ENCODE measurements at places on chromosomes 7 and 10.

- DNase-seq = no peak
These were observed 21.6 kb upstream of the LAMB1 start for GRCh38 chr7:108024538-108024937.

DNA sequence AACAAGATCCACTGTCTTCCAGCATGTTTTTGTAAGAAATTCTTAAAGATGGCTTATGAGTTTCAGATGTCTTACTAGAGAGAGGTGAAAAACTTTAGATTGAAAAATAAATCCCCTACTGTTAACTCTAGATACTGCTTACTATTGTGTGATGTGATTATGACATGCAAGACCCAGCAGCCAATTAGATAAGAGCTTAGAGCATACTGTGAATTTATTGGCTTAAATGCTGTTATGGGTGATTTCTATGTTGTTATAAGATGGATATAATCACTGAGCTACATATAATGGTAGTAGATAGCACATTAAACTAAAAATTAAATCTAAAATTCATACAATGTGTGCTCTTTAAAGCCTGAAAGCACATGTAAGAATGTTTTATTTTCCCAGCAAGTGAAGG lies at the start of gene RNF133:
TSS of gene RNF133 (minus strand) at position 101 of the 400 bp plus-strand sequence. CDS start 199 bp downstream, outside the sequence.
- no peak for DNase-seq

DNA sequence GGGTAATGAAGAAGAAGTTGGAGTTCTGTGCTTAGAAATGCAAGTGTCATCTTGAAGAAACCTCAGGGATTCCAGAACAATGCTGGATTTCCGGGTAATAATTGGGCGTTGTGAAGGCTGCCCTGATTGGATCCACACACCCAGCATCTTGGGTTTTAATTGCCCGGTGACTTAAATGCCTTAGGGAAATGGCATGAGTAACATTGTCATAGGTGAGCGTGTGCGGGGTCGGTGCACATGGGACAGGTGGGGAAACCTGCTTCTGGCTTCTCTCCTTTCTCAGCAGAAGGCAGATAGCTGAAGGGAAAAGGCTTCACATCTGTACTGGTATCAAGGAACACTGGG lies 15.2 kb upstream of the CAMK1D start:
- no peak for DNase-seq

GRCh38 chr7:150374472-150374871 lies 4.7 kb upstream of the ZNF775 start:
- no peak for DNase-seq

DNA sequence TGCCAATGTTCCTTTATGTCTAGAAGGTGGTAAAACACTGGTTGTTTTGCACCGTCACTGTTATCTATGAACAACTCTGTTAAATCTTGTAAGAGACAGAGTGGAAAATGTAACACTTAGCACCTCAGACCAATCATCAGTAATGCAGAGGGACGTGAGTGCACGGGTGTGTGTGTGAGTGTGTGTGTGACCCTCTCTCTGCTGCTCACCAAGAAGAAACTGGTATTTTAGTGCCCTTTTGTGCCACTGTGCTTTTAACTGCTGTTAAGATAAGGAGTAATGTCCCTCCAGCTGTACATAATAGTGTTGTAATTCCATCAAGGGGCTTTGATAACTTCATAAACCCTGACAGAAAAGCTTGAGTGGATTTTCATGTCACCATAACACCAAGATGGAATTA lies 130.1 kb downstream of the CREB5 start:
- DNase-seq = no peak

DNA sequence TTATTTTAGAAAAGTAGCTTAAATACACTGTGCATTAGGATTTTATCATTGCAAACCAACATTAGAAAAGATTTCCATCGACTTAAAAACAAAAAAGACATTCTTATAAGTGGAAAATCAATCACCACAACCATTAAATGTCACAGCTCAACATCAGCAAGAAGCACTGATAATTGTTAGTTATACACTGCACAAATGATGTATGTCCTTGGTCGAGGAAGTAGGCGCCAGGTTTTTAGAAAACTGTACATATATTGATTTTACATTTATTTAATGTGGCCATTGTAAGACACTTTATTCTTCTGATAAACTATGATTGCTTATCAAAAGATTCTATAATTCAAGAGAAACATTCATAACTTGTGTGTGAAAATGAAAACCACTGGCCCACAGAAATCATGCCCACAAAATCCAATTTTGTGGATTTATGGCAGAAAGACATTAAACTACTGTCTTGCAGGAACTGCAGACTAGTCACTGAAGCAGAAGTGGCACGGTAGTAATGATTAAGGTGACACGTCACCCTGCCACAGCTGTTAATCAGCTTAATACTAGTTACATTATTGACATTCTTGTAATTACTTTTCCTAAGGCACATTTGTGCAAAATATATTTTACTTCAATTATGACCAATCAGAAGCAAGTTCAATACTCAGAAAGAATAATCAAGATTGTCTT lies 79.4 kb downstream of the VPS41 start:
- DNase-seq = no peak

- DNase-seq = no peak
These were observed 62.9 kb downstream of the CHRM2 start for GRCh38 chr7:136931169-136931867.

DNA sequence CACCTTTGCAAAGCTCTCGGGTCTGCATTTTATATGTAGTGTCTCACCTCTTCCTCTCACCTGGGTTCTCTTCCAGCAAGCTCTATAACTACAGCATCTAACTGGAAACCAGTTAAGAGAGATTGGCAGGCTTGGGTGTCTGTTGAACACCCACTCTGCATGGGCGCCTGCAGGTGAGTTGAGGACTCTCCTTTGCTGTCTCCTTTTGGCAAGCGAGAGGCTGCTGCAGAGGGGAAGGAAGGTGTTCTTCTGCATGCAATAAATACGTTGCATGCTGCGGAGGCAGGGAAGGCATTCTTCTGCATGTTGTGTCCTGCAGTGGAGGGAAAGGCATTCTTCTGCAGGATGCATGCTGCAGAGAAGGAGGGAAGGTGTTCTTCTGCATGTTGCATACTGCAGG lies 81.4 kb upstream of the ADAM12 start:
- no peak for DNase-seq

DNA sequence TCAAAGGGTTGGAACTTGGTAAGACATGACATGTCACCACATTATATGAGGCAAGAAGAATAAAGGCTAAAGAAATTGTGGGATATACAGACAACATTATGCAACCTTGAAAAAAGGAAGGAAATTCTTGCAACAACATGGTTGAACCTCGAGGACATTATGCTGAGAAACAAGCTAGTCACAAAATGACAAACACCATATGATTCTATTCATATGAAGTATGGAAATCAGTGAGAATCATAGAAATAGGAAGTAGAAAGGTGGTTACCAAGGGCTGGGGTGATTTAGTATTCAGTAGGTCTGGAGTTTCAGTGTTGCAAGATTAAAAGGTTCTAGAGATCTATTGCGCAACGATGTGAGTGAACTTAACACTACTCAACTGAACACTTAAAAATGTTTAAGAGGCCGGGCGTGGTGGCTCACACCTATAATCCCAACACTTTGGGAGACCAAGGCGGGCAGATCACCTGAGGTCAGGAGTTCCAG lies 126.9 kb upstream of the TBX20 start:
- no peak for DNase-seq

DNA sequence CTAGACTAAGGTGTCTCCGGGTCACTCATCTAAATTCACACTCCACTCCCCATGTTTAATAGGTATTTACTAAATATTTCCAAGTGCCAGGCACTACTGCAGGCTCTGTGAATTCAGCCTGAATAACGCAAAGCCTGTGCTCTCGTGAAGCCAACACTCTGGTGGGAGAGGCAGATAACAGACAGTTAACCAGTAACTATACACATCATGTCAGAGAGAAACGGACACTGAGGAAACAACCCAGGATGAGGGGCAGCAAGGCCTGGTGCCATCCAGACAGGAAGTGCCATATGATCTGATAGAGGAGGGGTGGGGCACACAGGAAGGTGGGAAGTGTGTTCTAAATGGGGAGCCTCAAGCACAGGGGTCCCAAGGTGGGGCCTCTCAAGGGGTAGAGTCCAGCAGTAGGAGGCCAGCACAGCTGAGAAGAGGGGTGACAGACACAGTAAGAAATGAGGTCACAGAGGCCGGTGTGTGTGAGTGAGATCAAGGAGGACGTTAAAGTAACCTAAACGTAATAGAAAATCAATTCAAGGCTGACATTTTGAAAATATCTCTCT lies 85.3 kb downstream of the LARP4B start:
- no peak for DNase-seq

GRCh38 chr7:48839108-48839507 lies 85.2 kb upstream of the CDC14C start:
- no peak for DNase-seq

DNA sequence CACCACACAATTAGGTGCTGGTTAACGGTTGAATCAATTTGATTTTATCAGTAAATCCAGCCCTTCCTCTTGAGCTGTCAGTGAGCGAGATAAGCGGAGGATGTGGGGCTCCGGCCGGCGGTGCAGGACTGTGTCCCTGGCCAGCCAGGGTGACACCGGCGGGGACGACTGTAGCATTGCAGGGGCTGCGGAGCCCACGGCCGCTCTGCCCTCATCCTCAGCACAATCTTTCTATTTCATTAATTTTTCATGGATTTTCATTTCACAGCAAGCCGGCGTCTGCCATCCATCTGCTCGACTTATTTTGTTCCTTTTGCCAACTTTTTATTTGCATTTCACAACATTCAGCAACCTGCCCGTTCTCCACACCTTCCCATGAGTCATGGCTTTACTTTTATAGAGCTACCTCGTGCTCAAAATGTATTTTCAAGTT lies 4.7 kb downstream of the ADARB2 start:
- DNase-seq = no peak

GRCh38 chr7:75928568-75928914 lies 13.6 kb downstream of the POR start:
- DNase-seq = no peak

- DNase-seq = no peak
These were observed 83.3 kb downstream of the RNLS start for GRCh38 chr10:88499569-88500470.

GRCh38 chr10:28839600-28840007 lies 162.3 kb downstream of the BAMBI start:
- no peak for DNase-seq

- DNase-seq = no peak
These were observed 5.9 kb upstream of the COPG2 start for GRCh38 chr7:130674456-130674855.

Data from ureter (tissue), 1 donor.